ENCODE measurements at places on chromosomes 3 and 15. TPM values are rescaled to one million over a fixed set of nuclear protein-coding genes. Genes with fewer than 3 reads are reported as not detected.

The AMIGO3 gene
- 0.16 TPM for total RNA-seq

The ECE2 gene
- not detected for total RNA-seq

The GCHFR gene
- total RNA-seq = 42.5 TPM

The TNNC1 gene
- 1.1 TPM for total RNA-seq

The CNTN6 gene
- not detected for total RNA-seq

The ITIH4 gene
- 2.1 TPM for total RNA-seq

The RETNLB gene
- total RNA-seq = 101 TPM

The RPL39L gene
- total RNA-seq = 11.6 TPM

- DNase-seq = no peak
These were observed 57.4 kb upstream of the PSMD6 start for GRCh38 chr3:64080616-64081234.

- no peak for DNase-seq
These were observed 3.5 kb downstream of the FEM1B start for GRCh38 chr15:68281008-68281407.

- no peak for DNase-seq
These were observed 345.5 kb downstream of the EPHB1 start for GRCh38 chr3:135140591-135140990.

DNA sequence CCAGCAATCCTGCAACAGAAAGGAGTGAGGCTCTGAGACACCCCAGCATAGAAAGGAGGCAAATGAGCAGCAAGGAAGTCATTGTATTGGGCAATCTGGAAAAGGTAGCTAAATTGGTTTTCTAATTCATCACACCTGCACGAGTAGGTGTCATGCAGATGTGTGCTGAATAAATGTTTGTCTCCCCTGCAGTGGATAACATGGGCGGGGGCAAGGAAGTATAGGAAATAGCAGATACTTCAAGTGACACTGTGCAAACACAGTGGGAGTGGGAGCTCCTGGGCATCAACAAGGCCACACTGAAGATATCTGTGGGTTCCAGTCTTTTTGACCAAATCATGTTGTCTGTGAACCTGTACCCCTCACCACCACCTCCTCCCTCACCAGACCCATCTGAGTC is 14.4 kb upstream of the HTR3E start:
- no peak for DNase-seq

DNA sequence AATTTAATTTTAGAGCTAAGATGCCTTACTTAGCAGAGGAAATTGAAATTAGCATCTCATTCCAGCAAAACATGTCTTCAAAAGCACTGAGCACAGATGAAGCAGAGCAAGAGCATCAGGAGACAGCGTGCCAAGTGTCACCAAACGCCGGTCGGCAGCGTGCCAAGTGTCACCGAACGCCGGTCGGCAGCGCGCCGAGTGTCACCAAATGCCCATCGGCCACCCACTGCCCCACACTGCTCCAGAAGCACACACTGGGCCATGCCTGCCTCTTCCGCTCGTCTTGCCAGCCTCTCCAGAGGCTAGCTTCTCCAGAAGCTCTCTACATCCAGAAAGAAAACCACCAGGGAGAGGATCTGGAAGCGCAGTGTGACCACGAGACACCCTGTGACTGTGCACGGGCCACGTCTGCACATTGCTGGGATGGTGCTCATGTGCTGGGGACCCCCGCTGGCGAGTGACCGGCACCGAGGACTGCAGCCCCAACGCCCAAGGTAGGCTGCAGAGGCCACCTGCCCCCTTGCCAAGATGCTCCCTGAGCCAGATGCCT is 37.8 kb downstream of the CYFIP1 start:
- no peak for DNase-seq

- no peak for DNase-seq
These were observed 9.3 kb downstream of the PAK6 start for GRCh38 chr15:40248006-40248783.

GRCh38 chr15:69675731-69676130 is 223.1 kb downstream of the RPLP1 start:
- no peak for DNase-seq

GRCh38 chr3:194360568-194360967 is 9.0 kb downstream of the LRRC15 start:
- no peak for DNase-seq

DNA sequence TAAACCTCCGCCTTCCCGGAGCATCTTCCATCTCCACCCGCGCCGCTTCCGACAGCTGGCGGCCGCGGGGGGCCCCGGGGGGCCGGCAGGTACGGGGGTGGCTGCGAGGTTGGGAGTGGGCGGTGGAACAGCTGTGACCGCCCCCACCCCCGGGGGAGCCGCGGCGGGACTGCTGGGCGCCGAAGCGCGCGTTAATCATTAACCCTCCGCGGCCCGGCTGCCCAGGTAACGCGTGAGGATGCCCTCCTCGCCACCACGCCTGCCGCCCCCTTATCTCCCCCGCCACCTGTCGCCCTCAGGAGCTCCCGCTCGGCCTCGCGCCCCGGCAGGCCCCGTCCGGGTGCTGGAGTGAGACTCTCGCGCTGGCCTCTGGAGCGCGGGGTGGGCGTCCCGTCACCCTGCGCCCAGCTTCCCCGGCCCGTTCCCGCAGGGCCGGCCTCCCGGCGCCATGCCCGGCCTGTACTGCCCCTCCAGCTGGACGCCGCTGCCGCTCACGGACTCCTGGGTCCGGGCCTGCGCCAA is 757 bp downstream of the VWA5B2 start:
- DNase-seq = no peak

DNA sequence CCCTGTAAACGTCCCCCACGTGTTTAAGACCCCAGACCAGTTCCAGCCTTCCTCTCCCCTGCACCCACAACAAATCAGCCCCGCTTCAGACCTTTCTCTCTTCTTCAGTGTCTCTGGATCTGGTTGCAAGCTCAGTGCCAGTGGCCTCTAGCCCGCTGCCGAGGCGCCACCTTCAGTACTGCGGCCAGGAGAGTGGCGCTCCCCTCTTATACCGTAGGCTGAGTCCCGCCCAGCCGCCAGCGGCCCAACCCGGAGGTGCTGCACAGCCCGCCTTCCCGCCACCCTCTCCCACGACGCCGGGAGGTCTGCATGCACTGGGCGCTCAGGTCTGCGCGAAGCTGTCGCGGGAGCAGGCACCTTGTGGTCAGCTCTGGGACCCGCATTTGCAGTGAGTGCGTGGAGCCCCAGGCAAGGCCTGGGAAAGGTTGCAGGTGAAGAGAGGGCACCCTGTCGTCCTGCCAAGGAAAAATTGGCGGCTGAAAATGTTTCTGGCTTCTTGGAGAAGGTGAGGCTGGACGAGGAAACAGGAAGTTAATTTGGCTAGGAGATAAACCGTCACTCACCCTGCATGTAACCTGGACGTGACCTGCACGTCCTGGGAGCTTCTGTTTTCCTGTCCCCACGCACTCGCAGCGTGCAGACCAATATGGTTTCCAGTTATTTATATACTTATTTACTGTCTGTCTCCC is at the start of gene C2CD4B:
Gene C2CD4B, minus strand, starts transcription at position 182 of the 689 bp plus-strand sequence. CDS start 301 bp downstream, outside the sequence.
- peak; percentile 82 for DNase-seq

- DNase-seq = no peak
These were observed 332.4 kb upstream of the SOX2 start for GRCh38 chr3:181379278-181379677.

GRCh38 chr3:18189282-18190050 is 235.7 kb downstream of the SATB1 start:
- no peak for DNase-seq

DNA sequence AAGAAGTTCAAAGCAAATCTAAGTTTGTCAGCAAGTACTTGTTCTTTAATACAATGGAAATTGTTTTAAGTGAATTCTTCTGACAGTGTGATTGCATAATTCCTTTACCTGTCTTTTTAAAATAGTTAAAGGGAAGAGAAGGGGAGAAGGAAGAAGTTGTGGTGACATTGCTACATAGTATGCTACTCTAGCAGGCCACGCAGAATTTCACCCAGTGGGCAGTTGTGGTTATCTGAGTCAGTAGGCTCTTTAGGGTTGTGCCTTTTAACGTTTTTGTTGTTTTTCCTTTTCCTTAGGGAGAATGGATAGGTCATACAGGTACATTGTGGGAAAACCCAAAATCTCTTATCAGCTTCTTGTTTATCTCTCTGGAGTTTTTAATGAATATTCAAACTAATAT is 40.4 kb downstream of the KIF15 start:
- no peak for DNase-seq

GRCh38 chr3:155635056-155635455 is 109.8 kb downstream of the PLCH1 start:
- no peak for DNase-seq

- no peak for DNase-seq
These were observed 99.8 kb upstream of the ROPN1 start for GRCh38 chr3:124091716-124092115.

GRCh38 chr3:78580681-78581080 is 1187.1 kb downstream of the ROBO1 start:
- no peak for DNase-seq

DNA sequence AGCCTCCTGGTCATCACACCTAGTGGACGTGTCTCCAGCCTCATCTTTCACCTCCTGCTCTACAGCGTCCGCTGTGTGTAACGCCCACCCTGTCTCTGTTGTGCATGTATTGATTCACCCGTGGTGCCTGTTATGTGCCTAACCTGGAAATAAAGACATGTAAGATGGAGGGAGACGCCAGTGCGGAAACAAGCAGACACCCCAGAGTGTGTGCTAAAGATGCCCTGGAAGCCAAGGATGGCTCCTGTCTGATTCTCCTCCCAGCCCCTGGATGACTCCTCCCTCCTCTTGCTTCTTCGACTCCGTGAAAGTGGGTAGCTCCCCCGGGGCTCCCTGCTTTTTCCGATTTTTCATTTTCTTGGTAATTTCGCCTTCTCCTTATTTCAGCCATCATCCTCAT is 241.8 kb downstream of the ADAMTS17 start:
- no peak for DNase-seq

- no peak for DNase-seq
These were observed 23.2 kb downstream of the SHC4 start for GRCh38 chr15:48940508-48940907.

DNA sequence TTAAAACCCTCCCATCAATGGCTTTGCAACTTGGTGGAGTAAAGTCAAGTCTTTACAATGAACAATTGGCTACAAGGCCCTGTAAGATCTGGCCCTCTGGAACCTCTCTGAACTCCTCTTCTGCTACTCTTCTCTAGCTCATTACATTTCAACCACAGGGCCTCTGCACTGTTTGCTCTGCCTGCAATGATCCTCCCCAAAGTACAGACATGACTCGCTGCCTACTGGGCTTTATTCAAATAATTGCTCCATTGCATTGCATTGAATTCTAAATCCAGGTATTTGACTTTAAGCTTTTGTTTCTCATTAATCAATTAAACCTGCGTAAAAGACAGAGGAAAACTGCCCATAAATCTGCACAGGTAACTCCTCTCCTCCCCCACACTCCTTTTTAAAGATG is 96.7 kb downstream of the CD47 start:
- DNase-seq = no peak

- DNase-seq = peak; percentile 98
These were observed at the start of gene SLC4A7 for GRCh38 chr3:27484015-27484844. SLC4A7 (minus strand) TSS chr3:27484384; CDS start chr3:27484126, 258 bp downstream.

DNA sequence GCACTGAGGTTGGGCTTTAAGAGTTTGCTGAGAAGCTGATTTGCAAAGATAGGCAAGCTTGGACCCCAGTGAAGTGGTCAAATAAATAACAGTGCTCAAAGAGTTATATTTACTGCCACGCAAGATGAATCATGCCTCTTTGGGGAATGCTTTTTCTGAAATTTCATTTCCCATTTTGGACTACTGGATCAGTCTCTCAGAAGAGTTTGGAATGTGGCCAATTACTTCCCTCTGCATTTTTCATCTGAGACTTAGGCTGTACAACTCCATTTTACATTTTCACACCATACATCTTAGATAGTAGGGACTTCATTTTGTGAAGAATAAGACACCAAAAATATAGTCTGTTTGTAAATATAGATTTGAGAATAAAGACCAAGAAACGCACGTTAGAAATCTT is 419.7 kb downstream of the FGF12 start:
- no peak for DNase-seq
